Kidney tubule cell (primary cell): ENCODE measurements at places on chromosomes 3 and 15.

DNA sequence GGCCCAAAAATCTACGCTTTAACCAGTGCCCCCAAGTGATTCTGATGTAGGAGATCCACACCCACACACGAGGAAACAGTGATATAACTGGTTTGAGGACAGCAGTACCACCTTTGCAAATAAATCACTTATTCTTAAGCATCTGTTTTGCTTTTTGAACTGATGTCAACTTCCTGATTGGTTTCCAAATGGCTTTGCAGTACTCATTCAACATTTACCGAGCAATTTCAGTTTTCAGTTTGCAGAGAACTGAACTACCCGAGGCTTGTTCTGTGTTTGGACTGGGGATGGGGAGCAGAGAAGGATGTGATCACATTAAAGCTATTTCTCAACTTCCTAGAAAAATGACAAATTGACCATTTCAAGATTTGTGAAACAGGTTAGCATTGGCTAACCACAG, 1.1 kb upstream of the GYG1 start:
- no peak for DNase-seq

- DNase-seq, result no peak
These were observed 343.5 kb downstream of the NEK10 start for GRCh38 chr3:27025718-27026117.

- DNase-seq, result peak; percentile 71
These were observed 27.4 kb upstream of the SNTN start for GRCh38 chr3:63624941-63625560.

- DNase-seq, result peak; percentile 71
These were observed 12.5 kb downstream of the SMAD6 start for GRCh38 chr15:66714543-66714981.

- DNase-seq, result no peak
These were observed 17.6 kb downstream of the EMC7 start for GRCh38 chr15:34084086-34084485.

DNA sequence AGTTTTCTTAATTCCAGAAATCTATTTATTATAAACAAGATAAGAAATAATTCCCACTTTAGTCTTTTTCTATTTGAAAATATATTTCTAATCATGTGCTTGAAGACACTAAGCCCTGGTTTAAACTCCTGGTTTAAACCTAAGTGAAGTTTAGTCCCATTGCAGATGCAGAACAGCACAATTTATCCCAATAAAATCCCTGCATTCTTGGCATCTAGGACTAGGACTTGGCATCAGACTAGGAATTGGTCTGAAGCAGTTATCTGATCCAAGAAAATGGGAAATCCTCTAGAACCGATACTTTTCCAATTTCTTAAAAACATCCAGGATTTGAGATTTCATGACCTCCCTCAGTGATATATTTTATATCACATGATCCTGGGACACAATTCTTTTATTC, 168.8 kb upstream of the VEPH1 start:
- DNase-seq, result no peak

GRCh38 chr3:126130081-126130855, 46.3 kb upstream of the SLC41A3 start:
- peak; percentile 53 for DNase-seq

- DNase-seq, result peak; percentile 85
These were observed 788 bp upstream of the WDR73 start for GRCh38 chr15:84654689-84655453.

DNA sequence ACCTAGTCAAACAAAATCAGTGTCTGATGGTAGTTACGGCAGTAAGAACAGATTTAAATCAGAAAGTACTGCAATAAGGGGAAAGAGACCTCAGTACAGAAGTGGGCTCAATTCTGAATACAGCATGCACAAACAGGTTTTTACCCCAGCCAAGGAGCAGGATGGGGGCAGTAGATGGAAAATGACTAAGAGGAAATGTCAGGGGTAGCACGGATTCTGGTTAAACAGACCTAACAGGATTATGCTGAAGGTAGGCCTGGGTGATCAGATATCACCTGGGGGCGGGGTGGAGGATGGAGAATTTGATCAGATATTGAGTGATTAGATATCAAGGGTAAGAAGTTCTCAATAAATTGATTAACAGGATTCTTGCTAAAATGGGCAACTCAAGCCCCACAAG, 19.0 kb downstream of the MESD start:
- no peak for DNase-seq

GRCh38 chr3:179037351-179037750, 34.3 kb downstream of the ZMAT3 start:
- peak; percentile 87 for DNase-seq

DNA sequence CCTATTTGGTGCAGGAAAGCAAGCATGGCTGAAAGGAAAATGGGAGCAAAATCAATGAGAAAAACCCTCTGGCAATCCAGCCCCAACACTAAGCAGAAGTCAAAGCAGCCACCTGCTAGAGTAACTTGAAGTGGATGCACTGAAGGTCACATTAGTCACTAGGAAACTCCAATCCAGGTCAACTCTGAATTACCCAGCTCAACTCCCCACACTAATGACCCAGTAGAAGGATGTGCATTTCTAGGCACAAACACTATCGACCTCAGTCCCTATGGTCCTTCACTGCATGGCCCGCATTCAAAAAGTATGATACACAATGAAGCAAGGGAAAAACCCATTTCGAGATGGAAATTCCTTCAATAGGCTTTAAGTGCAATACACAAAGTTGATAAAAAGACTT, 80.6 kb downstream of the RAD18 start:
- peak; percentile 13 for DNase-seq

DNA sequence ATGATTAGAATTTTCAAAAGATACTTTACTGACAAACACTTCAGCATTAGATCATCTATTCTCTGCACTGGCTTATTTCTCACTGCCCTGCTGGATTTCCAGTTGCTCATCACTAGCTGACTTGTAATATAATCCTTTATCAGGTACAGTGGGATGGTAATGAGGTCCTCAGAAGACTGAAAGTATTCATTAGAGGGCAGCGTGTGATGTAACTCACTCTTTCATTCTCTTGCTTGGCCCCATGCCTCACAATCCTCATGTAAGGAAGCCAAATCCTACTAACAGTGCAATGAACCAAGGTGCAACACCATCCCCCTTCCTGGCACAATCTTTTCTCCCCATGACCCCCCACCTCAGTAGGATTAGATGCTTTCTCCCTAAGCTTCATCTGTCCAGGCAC, 289.9 kb downstream of the CTNNB1 start:
- DNase-seq, result no peak

DNA sequence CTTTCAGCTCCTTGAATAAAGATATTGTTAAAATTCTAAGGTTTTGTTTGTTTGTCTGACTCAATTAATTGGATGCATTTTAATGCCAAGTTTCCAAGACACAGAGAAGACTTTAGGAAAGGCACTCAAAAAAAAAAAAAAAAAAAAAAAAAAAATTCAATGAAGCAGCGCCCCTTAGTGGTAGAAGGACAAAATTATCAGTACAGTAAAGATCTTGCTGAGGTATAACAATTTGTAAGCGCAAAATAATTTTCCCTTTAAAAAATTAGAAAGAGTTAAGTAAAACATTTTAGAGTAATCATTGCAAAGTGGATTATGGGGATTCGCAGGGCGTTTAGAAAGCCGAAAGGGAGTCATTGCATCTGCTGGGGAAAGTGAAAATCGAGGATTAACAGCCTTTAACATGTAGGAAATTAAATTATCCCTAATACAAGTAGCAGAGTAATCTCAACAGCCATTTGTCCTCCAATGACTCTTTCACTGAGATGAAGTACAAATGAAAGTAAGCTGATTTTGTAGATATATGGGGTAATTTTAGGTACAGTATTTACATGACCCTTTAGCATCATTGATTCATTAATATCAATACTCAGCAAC, 5.8 kb upstream of the DIS3L start:
- peak; percentile 56 for DNase-seq

GRCh38 chr15:60081976-60082375, 77.9 kb downstream of the FOXB1 start:
- no peak for DNase-seq

GRCh38 chr3:191303596-191303995, 25.6 kb upstream of the CCDC50 start:
- no peak for DNase-seq

- no peak for DNase-seq
These were observed 18.0 kb downstream of the PLA2G4F start for GRCh38 chr15:42138411-42138810.

DNA sequence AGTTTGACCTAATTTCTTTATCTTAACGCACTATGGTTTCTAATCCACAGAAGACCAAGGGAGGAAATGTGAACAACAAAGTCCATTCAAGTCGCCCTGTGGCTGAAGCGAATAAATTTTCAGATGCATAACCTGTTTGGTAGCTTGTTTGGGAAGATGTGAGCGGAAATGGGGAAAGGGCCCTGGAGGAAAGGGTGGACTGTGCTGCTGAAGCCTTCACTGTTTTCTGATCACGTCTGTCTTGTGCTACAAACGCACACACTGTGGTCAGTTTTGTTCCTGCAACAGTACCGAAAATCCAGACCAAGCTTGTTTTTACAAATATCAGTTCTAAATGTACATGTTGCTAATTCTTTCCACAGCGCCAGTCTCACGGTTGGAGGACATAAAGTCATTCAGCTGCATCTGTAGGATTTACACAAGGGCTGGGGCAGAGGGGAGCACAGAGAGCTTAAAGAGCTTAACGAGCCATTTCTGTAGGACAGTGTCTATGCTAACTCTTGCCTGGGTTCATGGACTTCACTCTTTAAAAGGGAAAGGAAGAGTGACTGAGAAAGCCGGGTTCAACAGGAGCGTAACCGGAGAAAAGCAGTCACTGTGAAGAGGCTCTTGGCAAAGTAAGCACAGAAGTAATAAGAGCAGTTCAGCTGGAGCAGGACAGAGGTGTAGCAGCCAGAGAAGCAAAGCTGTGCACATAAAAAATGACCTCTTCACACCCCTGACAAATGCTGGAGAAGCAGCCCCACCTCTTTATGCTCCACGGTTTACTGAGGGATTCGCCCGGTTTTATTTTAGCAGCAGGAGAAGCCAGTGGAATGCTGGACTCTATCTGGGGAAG, 66.6 kb downstream of the USF3 start:
- DNase-seq, result peak; percentile 15

DNA sequence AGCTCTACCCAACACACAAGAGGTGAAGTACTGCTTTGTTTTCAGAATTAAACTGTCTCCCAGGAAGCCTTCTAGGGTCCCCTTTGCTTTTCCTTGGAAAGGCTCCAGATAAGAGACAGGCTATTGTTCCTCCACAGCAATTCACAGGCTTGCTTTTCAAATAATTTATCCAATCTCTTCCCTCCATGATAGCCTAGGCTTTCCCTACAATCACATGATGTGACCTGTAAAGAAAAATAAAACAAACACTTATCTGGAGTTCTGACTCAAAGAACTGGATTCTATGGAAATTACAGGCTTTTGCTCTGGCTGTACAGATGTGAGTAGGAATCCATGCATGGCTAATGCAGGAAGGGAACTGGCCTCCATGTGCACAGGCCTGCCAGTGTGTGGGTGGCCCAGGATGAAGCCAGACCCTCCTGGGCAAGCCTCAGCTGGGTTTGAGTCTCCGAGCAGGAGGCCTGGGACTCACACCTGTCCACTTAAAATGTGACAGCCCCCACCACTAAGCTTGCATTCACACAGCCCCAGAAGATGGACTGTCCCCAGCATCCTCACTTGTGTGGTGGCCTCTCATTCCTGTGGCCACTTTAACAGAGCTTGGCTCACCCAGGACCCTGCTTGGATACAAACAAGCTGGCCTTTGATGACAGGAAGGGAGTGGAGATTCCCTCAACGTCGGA, 75.8 kb upstream of the LEKR1 start:
- no peak for DNase-seq

DNA sequence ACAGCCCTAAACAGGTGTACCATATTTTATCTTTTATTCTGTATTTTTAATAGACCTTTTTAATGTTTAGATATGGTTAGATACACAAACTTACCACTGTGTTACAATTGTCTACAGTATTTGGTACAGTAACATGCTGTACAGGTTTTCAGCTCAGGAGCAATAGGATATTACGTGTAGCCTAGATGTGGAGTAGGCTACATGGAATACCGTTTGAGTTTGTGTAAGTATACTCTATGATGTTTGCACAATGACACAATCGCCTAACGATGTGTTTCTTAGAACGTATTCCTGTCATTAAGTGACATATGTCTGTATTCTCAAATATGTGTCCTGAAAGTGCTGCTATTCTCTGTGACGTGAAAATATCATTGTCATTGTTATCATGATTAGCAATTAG, 62.6 kb downstream of the MFSD1 start:
- no peak for DNase-seq

- peak; percentile 56 for DNase-seq
These were observed 96.3 kb upstream of the ZBED2 start for GRCh38 chr3:111691293-111691909.

- DNase-seq, result no peak
These were observed 186.7 kb downstream of the TJP1 start for GRCh38 chr15:29635513-29636098.

GRCh38 chr3:175606650-175607318, 747.6 kb downstream of the NAALADL2 start:
- peak; percentile 56 for DNase-seq

DNA sequence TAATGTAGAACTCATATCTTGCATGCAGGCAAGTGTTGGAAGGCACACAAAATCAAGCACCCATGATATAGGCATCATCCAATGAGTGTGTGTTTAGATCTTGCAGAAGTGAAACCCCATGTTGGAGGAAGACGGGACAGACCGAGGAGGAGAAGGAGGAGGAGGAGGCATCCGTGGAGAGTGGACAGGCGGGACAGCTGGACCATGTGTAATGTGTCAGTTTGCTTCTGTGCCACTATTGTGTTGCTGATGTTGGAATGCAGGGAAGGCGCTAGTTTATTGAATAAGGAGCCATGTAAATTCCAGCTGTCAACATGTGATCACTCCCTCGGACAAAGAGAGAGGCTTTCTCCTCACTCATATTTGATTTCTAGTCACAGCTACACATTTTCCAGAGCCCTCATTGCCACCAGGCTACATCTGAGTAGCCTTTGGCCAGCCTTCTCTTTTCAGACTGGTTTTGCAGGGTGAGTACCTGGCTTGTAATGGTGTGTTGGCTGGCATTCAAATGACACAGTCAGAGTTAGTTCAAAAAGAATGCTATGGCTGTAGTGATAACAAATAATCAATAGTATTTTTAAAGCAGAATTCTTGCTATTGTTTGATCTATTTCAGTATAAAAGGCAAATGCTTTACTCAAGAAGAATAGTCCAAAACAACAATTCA, 1037.6 kb upstream of the NR2F2 start:
- DNase-seq, result no peak

- DNase-seq, result peak; percentile 48
These were observed 181.4 kb downstream of the OPA1 start for GRCh38 chr3:193774272-193774915.

- no peak for DNase-seq
These were observed 31.0 kb downstream of the CPA3 start for GRCh38 chr3:148896062-148896461.

- no peak for DNase-seq
These were observed 61.7 kb downstream of the PCSK6 start for GRCh38 chr15:101427606-101428487.

- no peak for DNase-seq
These were observed 4.8 kb upstream of the CSK start for GRCh38 chr15:74776821-74777768.

- DNase-seq, result peak; percentile 83
These were observed 119.9 kb downstream of the DGKG start for GRCh38 chr3:186241910-186242821.

- no peak for DNase-seq
These were observed 29.6 kb upstream of the RPL32 start for GRCh38 chr3:12870942-12871341.
